Gastroesophageal sphincter (tissue), 4 donors: ENCODE measurements at places on chromosomes 7 and 10. TPM values are rescaled to one million over a fixed set of nuclear protein-coding genes. Genes with fewer than 3 reads are reported as not detected.

ANXA8L1 gene
- 13.7 TPM for total RNA-seq

OR6B1 gene
- not detected for total RNA-seq

LRMDA gene
- 7.9 TPM for total RNA-seq

SLC26A4 gene
- 0.67 TPM for total RNA-seq

AGBL3 gene
- total RNA-seq: 0.30 TPM

DNAJC1 gene
- total RNA-seq: 80.3 TPM

UCN3 gene
- not detected for total RNA-seq

EIF4EBP2 gene
- total RNA-seq: 90.1 TPM

MALRD1 gene
- 0.94 TPM for total RNA-seq

PDE6C gene
- not detected for total RNA-seq

SPDYE16 gene
- 0.42 TPM for total RNA-seq

SFTPD gene
- total RNA-seq: 2.7 TPM

ZNF438 gene
- total RNA-seq: 14.6 TPM

CTBP2 gene
- 103 TPM for total RNA-seq

TMEM225B gene
- 2.2 TPM for total RNA-seq

MYH16 gene
- total RNA-seq: not detected

AKR1D1 gene
- total RNA-seq: not detected

PTER gene
- total RNA-seq: 12.1 TPM

ATP6V0E2 gene
- total RNA-seq: 34.6 TPM

FZD1 gene
- total RNA-seq: 19.3 TPM

FKBP6 gene
- total RNA-seq: not detected

KAZALD1 gene
- 1.2 TPM for total RNA-seq

SLC16A9 gene
- total RNA-seq: 0.73 TPM

BLOC1S2 gene
- 21.0 TPM for total RNA-seq

MSS51 gene
- total RNA-seq: 3.9 TPM

ASIC3 gene
- not detected for total RNA-seq

MBL2 gene
- total RNA-seq: not detected

GARIN1A gene
- 1.2 TPM for total RNA-seq

FGFR2 gene
- 53.7 TPM for total RNA-seq

CREB3L2 gene
- 59.1 TPM for total RNA-seq

CCDC172 gene
- not detected for total RNA-seq

ABHD11 gene
- 6.7 TPM for total RNA-seq

ERLIN1 gene
- 20.5 TPM for total RNA-seq

LRIT1 gene
- total RNA-seq: 0.12 TPM

ASZ1 gene
- not detected for total RNA-seq

KEL gene
- not detected for total RNA-seq

SPDYE6 gene
- total RNA-seq: not detected

KLF14 gene
- total RNA-seq: 0.08 TPM

PRSS1 gene
- not detected for total RNA-seq

IQUB gene
- 0.94 TPM for total RNA-seq

LIPN gene
- 0.94 TPM for total RNA-seq

FAM131B gene
- total RNA-seq: 0.31 TPM

POU6F2 gene
- total RNA-seq: 0.31 TPM

IDI2 gene
- not detected for total RNA-seq
